ENCODE measurements at places on chromosomes 16 and 17.
A peak's percentile ranks its signal among the peaks of the same experiment; 100 is the strongest.

- DNase-seq = no peak
These were observed 36.4 kb downstream of the SNX20 start for GRCh38 chr16:50644729-50645128.

DNA sequence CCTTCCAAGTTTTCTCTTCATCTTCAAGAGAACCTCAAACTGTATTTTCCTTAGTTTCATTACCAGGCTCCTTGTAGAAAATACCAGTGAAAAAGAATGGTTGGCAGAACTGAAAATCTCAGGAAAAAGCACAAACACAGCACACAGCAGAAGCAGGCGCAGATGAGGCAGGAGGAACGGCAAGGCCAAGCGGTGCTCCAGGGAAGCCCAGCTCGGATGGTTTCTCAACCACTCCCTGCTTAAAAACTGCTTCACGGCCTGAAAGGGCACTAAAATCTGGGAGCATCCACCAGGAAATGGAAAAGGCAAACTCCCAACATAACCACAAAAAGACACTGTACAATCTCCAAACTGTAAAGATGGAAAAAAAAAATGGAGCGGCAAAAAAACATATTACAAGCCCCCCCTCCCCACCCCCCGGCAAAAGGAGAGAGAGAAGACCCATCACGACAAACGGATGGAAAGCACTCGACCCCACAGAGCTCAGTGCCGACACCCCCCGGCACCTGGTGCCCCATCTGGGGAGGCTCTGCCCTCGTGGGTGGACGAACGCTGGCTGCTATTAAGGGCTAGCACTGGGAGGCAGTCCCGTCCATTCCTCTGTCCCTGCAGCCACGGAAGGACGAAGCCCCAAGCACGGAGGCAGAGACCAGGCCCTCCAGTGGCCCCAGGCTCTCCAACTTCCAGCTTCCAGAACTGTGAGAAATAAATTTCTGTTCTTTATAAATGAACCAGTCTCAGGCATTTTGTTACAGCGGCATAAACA is 127.5 kb downstream of the ZNF778 start:
- DNase-seq = no peak

DNA sequence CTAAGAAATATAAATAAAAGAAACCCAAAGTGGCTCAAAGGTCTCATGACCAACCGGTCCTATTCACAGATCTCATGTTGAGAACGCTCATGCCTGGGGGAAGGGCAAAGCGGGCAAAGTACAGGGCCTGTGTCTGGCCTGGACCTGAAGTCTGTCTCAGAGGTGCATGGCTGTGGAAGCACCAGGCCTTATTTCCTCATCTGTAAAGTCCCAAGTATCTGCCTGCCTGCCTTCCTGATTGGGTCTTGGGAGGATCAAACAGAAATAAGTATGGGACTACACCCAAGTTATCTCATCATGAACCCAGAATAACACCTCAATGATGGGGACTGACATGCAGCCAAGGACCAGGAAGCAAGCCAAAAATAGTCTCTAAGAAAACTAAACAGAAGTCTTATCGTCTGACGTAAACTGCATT is 14.2 kb downstream of the AXIN2 start:
- no peak for DNase-seq

- peak; percentile 81 for DNase-seq
These were observed 7.3 kb upstream of the RHOT2 start for GRCh38 chr16:660459-661183.

- DNase-seq = no peak
These were observed 129.2 kb downstream of the USP31 start for GRCh38 chr16:23020084-23020483.

- no peak for DNase-seq
These were observed 24.7 kb downstream of the IL21R start for GRCh38 chr16:27426423-27427408.

DNA sequence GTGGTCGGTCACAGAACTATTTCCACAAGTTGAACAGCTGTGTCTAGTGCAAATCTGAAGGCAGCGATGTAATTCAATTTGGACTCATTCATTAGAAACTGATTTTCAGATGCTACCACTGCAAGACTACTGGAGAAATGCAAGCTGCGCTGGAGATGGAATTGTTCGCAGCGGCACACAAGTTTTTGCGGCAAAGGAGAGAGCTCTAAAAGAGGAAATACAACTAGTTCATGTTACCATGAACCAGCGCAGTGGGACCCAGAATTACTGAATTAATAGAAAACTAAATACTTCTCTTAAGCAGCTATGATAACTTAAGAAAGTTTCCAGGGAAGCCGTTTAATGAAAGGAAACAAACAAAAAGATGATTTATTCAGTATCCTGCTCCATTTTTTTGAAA is 1.9 kb downstream of the CREBBP start:
- DNase-seq = no peak

GRCh38 chr17:59154721-59155438 is at the start of gene SKA2:
SKA2 (minus strand) TSS chr17:59155186; CDS start chr17:59155163, 23 bp downstream.
- DNase-seq = peak; percentile 98

DNA sequence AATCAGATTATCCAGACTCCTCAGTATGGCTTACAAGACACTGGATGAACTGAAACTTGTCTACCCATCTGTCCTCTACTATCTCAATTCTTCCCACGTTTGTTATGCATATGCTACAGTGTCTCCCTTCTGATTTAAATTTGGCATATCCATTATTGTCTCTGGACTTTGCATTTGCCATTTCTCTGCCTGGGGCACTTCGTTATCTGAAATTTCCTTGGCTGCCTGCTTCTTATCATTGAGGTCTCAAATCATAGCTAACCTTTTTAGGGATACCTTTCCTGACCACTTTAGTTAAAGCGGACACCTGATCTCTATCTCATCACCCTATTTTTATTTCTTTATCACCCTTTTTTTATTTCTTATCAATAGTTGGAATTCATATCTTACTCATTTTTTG is 853.4 kb downstream of the KCNJ2 start:
- no peak for DNase-seq
